ENCODE measurements at places on chromosomes 7 and 10.

DNA sequence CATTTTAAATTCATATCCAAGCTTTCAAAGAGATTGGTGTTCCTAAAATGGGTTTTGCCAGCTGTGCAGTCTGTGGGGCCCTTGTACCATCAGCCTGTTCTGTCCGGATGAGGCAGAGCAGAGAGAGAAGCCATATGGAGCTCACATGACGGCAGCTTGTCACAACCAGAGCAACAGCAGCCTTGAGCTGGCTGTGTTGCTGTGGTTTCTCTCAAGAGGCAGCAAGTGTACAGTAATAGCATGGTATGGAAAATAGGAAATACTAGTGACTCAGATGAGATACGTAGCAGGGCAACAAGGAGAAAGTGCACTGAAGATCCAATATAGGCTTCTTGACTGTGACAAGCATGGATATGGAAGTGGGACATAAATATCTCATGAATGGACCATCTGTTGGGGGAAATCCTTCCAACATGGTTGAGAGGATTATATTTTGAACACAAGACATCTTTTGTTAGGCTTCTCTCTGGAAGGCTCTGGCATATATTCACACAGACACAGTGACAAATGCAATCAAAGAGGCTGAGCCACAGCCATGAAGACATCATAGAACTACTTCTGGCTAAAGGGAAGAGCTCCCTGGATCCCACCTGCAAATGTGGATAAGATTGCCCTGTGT is 251.0 kb upstream of the TAC1 start:
- no peak for DNase-seq

GRCh38 chr7:25831062-25831691 is 320.8 kb upstream of the NFE2L3 start:
- DNase-seq = no peak

DNA sequence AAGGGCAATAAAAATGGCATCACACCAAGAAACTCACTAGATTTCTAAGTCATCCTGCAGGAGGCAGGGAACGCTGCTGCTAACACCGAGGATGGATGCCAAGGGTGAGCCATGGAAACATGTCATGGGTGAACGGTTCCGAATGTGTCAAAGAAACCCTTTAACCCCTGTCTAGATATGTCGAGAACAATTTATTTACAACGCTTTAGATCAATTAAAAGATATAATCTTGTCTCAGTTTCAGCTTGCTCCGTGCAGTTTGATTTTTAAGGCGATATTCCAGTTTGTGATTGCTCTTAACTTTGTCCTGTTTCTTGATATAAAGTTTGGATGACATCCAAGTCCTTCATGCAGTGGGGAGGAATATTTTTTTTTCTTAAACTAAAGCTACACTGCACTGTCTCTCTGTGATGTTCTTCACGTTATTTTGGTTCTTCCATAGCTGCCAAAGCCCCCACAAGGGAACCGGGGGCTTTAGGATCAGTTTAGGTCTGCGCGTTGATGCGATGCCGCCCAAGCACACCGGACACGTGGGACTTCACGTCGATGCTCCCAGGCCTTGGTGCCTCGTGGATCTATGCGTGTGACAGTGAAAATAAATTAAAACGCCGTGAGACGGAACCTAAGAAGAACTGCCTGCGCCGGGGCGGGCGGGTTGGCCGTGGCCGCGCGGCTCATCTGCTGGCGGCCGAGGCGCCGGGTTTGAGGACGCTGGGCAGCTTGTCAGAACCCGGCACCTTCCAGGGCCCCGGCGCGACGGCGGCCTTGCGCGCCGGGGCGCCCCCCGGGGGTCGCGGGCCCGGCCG is 220.3 kb downstream of the PHTF2 start:
- no peak for DNase-seq

- no peak for DNase-seq
Observed at GRCh38 chr7:50714857-50715256, 67.8 kb downstream of the GRB10 start.

DNA sequence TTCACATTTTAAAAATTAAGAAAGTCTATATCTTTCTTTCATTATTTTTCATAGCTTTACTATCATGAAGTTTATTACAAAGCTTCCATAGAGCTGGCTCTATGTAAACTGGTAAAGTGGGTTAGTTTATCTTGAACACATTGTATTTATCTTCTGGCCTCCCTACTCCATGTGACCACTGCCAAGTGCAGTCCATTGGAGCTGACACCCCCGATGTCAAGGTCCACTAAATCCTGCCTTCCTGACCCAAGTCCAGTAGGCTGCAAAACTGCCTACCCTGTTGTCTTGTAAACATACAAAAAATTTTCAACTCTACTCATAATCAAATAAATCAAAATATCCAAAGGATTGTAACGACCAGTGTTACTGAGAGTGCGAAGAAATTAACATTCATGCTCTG is 10.2 kb downstream of the DNAJC12 start:
- no peak for DNase-seq
